ENCODE measurements at places on chromosomes 7 and 10.

GRCh38 chr10:51950996-51951555, 251.7 kb upstream of the CSTF2T start:
- no peak for DNase-seq

- no peak for DNase-seq
Observed at GRCh38 chr10:68367121-68367520, 34.4 kb upstream of the PBLD start.

DNA sequence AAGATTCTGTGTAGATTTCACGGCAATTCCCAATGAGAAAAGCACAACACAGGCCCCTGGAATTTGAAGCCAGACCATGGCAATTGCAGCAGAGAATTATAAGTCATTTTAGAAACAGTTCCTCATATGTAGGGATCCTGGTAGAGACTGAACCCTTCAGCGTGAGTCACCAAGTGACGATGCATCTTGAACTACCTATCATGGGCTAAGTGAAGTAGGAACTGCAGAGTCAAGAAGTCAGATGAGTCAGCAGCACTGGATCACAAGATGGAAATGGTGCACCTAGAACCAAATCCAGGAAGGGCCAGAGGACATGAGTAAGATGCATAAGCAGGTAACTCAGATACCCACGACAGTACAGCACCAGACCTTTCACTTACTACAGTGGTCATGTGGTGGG, 140.0 kb upstream of the TPK1 start:
- no peak for DNase-seq

DNA sequence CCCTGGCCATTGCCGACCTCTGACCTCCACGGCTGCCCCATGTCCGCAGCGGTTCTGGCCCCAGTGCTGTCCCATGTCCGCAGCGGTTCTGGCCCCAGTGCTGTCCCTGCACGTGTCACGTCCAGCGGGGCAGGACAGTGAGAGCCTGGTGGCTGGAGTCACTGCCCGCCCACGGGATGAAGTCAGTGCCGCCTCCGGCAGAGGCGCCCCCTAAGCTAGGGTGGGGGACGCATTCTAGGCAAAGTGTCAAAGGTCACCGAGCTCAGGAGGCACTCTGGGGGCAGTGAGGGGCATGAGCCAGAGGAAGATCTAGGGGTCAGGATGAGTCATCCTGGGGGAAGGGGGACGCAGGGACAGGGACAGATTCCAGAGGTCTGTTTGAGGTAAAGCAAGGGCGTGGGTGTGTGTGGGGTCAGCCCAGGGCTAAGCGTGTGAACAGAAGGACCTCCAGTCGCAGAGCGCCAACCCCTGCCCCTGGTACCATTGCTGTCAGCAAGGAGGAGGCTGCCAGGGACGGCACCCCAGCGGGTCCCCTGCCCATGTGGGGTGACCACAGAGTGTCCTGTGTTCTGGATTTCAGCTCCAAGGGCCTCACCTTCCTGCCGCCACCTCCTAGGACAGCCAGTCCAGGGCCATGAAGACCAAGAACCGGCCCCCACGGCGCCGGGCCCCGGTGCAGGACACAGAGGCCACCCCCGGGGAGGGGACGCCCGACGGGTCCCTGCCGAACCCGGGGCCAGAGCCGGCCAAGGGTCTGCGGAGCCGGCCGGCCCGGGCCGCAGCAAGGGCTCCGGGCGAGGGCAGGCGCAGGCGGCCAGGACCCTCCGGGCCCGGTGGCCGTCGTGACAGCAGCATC, 665 bp downstream of the BHLHA15 start:
- DNase-seq: no peak

DNA sequence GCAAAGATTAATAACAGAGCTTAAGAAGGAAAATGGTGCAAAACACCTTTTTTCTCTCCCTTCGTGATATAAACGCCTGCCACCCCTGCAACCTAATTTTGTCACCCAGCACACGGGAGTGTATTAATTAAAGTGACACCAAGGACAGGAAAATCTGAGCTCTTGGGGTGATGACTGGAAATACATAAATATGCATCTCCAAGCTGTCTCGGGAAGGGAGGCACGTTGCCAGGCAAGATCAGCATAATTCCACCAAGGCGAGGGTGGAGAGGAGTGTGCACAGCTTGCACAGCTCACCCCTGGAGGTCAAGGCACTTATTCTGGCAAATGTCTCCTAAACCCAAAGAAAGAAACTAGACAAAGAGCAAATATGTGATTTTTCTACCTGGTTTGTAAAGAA, 700.9 kb downstream of the GRID1 start:
- no peak for DNase-seq

All from stimulated activated CD4-positive, alpha-beta T cell treated with anti-CD3 and anti-CD28 coated beads, Interleukin-4, amount 100 ng/mL, for 24 hours (primary cell).